Dorsolateral prefrontal cortex (tissue), 122 donors: ENCODE measurements at places on chromosomes 13 and 19.

DNA sequence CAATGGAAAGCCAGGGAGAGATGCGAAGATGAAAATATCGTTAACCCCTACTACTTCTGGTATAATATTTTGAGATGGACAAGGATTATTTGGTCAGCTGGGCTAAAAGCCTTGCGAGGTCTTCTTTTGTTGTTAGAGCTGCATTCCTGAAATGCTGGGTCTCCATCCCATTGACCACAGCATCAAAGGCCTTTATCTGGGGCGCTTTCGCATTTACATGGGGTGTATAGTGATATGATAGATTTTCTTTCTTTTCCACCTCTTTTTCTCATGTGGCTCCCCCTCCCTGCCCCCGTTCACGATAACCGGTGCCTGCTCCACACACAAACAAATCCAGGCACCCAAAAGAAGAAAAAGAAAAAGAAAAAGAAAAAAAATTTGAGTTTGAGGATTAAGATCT is 77.5 kb downstream of the ZNF536 start:
- no peak for DNase-seq

GRCh38 chr13:91178099-91178498 is 169.4 kb upstream of the MIR17HG start:
- no peak for DNase-seq

GRCh38 chr19:29942404-29943261 is 594 bp downstream of the URI1 start:
- no peak for DNase-seq

GRCh38 chr19:43286096-43286495 is 16.8 kb upstream of the PSG9 start:
- DNase-seq = no peak

GRCh38 chr19:48844472-48844871 is 8.2 kb upstream of the HSD17B14 start:
- no peak for DNase-seq

- DNase-seq = no peak
These were observed 336.1 kb downstream of the GPC6 start for GRCh38 chr13:93562676-93563075.

GRCh38 chr13:42394361-42394708 is 122.4 kb downstream of the AKAP11 start:
- DNase-seq = no peak
